CD4-positive, alpha-beta T cell treated with Interleukin-4 for 4 hours (primary cell): ENCODE measurements at places on chromosomes 6 and 20.

DNA sequence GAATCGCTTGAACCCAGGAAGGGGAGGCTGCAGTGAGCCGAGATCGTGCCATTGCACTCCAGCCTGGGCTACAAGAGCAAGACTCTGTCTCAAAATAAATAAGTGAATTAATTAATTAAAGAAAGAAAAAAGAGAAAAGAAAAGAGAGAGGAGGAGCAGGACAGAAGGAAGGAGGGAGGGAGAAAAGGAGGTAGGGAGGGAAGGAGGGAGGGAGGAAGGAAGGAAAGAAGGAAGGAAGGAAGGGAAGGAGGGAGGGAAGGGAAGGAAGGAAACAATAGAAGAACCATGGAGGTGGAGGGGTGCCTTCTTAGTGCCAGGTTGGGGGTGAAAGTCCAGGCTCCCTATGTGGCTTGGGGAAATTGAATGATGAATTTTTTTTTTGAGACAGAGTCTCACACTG is 6.5 kb upstream of the AHCY start:
- DNase-seq = no peak

DNA sequence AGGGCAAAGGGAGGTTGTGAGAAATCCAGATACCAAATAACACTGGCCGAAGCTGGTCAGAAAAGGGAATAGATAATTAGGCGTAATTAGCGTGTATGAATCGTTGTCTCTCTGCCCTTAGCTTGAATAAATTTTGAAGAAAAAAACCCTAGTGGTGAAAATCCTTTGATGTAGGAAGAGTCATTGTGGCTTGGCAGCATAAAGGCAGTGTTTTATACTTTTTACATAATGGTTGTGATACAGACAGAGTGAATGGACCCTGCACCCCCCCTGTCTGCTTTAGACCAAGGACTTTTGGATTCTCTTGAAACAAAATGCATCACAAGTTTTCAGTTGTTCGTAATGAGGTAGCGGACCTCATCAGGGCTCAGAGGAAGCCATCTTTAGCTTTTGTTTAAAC is 126.5 kb downstream of the AFG1L start:
- DNase-seq = no peak

DNA sequence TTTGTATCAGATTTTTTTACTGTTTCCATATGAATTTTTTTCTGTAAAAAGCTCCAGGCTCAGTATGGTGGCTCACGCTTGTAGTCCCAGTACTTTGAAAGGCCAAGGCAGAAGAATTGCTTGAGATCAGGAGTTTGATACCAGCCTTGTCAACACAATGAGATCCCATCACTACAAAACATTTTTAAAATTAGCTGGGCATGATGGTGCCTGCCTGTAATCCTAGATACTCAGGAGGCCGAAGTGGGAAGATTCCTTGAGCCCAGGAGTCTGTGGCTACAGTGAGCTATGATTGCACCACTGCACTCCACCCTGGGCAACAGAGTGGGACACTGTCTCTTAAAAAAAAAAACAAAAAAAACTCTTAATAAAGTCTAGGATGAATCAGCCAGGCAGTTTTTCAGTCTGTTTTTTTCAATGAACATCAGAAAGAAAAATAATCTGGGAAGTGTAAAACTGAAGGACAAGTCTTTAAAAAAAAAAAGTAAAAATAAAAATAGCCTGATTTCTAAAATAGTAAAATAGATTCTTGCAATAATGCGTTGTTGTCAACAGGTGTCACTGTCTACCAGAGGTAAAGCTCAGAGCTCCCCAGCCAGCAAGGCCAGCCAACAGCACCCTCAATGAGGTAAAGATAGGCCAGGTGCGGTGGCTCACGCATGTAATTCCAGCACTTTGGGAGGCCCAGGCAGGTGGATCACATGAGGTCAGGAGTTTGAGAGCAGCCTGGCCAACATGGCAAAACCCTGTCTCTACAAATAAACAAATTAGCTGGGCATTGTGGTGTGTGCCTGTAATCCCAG is 9.3 kb upstream of the ATG5 start:
- peak; percentile 68 for DNase-seq

GRCh38 chr20:37142708-37143107 is 36.4 kb upstream of the RPN2 start:
- DNase-seq = no peak

DNA sequence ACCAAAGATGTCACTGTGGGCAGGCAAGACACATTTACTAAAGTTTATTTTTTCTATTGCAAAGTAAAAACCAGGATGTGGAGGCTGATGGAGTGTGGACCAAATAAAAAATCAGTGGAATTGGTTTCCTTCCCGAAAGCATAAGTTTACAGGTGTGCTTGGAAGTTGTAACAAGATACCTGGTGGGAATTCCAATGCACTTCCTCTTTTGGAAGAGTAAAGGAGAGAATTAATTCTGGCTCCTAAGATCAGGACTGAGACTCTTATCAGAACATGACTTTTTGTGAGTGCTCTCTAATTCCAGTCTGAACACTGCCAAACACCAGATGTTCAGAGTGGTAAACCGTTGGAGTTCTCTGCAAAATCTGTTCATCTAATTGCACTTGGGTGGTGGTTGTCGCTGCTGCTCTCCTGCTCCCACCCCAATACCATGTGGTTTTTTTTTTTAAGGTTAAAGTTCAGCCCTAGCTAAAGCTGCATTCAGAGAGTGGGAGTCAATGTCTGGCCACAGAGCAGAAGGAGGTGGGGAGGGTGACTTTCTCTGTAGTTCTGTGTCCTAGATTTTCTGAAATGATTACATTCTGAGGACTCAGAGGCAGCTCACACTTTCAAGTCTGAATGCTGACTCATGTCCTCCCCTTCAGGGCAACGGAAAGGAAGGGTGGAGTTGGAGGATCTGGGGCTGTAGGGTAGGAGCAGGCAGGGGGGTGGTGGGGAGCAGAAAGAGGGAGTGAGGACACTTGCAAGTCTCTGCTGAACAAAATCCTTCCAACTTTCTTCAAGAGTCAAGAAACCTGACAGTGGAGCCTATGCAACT is 275.8 kb upstream of the PRDM1 start:
- DNase-seq = peak; percentile 67

DNA sequence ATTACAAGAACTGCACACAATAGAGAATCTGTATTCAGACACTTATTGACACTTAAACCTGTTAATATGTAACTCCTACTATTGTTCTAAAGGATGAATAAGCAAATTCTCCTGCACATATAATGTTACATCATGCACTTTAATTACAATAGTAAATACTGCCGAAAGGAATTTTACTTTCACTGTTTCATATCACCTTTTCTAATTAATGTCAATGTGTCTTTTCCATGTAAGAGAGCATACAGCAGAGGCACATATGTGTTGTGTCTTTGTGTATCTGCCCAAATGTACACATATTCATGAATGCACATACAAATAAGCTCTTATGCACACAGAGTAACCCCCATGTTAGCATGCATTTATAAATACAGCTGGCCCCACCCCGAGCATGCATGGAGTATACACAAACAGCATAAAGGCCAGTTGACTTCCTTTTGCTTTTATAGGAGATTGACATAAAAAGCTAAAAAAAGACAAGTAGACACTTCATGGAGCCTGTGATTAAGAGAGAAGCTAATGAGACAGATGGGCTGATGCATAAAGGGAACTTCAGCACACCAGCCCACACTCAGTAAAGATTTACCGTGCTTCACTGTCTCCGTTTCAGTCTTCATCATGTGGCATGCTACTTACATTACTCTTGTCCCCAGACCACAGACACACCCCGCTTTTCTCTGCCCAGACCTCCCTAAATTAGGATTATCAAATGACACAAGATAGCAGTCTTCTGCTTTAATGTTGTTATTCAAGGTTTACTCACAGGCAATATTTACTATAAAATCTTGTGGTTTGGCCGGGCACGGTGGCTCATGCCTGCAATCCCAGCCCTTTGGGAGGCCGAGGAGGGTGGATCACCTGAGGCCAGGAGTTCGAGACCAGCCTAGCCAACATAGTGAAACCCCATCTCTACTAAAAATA is 184.6 kb downstream of the ATXN1 start:
- DNase-seq = no peak

- DNase-seq = no peak
Observed at GRCh38 chr6:132365281-132365907, 35.9 kb downstream of the MOXD1 start.

- DNase-seq = no peak
Observed at GRCh38 chr20:61949363-61949713, 116.3 kb downstream of the TAF4 start.

- no peak for DNase-seq
Observed at GRCh38 chr6:20740727-20741126, 206.5 kb downstream of the CDKAL1 start.

DNA sequence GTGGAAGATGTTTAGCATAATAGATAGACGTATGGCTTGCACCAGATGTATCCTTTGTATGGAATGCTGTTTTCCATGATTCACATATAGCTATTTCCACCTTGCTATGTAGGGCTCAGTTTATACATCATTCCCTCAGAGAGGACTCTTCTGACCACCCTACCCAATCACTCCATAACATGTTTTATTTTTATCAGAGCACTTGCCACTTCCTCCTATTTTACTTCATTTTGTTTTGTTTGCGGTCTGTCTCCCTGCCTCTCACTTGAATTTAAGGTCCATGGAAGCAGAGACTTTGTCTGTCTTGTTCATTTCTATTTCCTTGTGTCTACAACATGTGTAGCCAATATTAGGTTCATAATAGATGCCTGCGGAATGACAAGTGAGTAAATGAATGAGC is 266.9 kb upstream of the CITED2 start:
- no peak for DNase-seq

GRCh38 chr20:31716818-31717477 is 5.7 kb downstream of the BCL2L1 start:
- DNase-seq = no peak

GRCh38 chr6:33147807-33148666 is 44.2 kb downstream of the COL11A2 start:
- peak; percentile 33 for DNase-seq
